ENCODE measurements at places on chromosomes 11 and 22. TPM values are rescaled to one million over a fixed set of nuclear protein-coding genes. Genes with fewer than 3 reads are reported as not detected.

The PIWIL4 gene
- 0.12 TPM for total RNA-seq

The CDON gene
- 1.6 TPM for total RNA-seq

The APOL4 gene
- total RNA-seq, result 0.14 TPM

The MICAL2 gene
- total RNA-seq, result 169 TPM

The FXYD6 gene
- total RNA-seq, result 0.11 TPM

The OR52N4 gene
- not detected for total RNA-seq

The FCHSD2 gene
- 8.6 TPM for total RNA-seq

The PARVG gene
- not detected for total RNA-seq

The SMIM35 gene
- not detected for total RNA-seq

The DEFB131B gene
- total RNA-seq, result not detected

The NRXN2 gene
- 0.13 TPM for total RNA-seq

The GTSE1 gene
- 34.7 TPM for total RNA-seq

Data from A549 treated with dexamethasone at 1 μM for 4 hours (cell line).